ENCODE measurements at places on chromosomes 7 and 10.

DNA sequence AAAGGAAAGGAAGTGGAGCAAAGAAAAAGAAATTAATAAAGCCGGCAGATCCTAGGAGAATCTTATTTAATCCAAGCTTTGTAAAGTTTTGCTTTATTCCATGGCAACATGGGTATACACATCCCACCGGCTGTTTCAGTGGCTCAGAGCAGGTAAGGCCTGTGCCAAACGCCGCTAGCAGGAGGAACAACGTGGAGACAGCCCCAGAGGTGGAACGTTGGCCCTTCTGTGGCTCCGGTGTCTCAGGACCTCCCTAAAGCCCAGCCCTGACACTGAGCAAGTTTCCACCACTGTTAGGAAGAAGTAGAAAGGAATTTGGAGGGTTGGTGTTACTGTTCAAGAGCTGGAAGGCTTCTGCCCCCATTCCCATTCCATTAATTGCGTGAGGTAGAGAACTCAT lies 52.0 kb downstream of the EGFR start:
- no peak for DNase-seq

- DNase-seq = no peak
These were observed 141.1 kb upstream of the WDR11 start for GRCh38 chr10:120710076-120710475.

GRCh38 chr10:61139592-61139953 lies 195.6 kb upstream of the RHOBTB1 start:
- DNase-seq = no peak

DNA sequence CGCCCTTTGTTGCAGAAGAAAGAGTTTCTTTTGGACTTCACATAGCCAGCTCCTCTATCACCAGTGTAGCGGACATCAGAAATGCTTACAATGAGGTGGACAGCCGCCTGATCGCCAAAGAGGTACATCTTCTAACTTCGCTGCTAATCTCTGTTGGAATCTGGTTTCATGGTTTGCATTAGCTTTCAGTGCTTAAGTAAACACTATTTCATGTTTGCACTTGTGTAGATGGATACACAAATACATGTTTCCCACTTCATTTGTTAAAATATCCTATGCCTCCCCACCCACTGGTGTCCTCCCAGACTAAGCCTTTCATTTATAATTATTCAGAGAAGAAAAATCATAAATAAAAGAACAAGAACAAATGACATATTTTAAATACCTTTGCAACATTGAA lies 103.9 kb downstream of the WDFY4 start:
- no peak for DNase-seq

DNA sequence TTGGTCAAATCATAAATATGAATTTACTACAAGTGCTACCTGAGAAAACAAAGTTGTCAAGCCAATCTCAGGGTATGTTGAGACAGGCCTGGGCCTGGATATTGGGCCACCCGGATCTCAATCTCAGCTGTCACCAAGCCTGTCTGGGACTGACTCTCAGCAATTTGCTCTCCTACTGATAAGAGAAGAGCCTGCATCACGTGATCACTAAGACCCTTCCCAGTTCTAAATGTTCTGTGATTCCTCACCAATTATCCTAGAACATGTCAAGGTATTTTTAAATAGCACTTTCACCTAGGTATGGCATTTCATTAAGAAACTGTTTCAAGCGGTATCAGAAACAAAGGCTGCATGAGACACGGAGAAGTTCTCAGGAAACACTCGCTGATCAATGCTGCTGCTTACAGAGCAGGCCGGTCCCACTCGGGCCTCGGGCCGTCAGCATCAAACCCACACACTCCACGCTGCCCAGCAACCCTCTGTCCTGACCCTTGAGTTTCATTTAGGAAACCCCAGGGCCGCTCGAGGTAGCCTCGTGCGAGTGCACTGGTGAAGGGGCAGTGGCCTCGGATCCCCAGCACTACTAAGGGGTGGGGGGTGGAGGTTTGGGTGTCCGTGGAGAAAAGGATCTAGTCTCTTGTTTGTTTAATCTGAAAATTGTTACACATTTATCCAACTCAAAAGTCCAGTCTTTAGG lies 4.1 kb downstream of the KLF6 start:
- DNase-seq = no peak

DNA sequence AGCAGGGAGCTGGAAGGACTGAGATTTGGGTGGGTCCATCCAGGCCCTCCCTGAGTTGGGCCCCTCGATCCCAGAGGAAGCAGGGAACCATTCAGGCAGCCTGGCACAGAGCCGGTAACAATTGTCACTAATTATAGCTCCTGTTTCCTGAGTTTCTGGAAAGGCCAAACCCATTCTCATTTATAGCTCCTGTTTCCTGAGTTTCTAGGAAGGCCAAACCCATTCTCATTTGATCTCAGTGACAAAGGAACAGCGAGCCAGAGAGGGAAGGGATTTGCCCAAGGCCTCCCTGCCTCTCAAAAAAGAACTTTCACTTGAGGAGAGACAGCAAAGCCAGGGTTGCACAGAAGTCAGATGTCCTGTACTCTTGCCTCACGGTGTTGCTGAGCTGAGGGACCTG lies 521.9 kb downstream of the TYW1 start:
- no peak for DNase-seq

DNA sequence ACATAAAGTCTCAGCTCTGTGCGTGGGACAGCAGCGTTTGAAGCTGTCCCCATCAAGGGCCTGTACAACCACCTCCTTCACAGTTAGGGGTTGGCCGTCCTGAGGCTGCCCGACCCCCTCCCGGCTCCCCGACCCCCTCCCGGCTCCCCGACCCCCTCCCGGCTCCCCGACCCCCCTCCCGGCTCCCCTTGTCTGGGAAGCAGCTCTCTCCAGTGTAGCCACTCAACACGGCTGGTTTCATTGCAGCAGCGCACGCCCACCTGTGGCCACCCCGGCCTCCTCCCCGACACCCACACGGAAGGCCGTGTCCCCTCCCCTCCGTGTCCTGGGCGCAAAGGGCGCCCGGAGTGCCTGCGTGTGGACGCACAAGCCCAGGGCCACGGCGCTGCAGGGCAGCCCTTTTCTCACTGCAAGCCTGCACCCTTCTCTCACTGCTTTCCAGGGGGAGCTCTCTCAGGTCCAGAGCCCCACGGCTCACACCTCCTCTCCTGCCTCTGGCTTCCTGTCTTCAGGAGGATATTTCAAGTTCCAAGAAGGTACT lies 20.9 kb upstream of the FAM20C start:
- DNase-seq = no peak

DNA sequence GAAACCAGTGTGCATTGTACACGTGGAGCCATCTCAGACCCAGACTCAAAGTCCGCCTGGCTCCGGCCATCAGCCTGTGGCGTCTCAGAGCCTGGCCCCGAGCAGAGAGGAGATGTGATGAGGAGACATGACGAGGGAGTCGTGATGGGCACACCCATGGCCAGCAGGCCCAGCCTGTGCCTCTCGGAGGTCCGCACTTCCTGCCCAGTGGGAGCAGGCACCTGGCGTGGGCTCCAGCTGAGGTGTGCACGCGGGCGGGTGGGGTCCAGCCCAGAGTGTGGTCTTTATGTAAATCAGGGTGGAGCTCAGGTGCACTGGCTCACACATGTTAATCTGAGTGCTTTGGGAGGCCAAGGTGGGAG lies 26.0 kb upstream of the GPR146 start:
- no peak for DNase-seq

DNA sequence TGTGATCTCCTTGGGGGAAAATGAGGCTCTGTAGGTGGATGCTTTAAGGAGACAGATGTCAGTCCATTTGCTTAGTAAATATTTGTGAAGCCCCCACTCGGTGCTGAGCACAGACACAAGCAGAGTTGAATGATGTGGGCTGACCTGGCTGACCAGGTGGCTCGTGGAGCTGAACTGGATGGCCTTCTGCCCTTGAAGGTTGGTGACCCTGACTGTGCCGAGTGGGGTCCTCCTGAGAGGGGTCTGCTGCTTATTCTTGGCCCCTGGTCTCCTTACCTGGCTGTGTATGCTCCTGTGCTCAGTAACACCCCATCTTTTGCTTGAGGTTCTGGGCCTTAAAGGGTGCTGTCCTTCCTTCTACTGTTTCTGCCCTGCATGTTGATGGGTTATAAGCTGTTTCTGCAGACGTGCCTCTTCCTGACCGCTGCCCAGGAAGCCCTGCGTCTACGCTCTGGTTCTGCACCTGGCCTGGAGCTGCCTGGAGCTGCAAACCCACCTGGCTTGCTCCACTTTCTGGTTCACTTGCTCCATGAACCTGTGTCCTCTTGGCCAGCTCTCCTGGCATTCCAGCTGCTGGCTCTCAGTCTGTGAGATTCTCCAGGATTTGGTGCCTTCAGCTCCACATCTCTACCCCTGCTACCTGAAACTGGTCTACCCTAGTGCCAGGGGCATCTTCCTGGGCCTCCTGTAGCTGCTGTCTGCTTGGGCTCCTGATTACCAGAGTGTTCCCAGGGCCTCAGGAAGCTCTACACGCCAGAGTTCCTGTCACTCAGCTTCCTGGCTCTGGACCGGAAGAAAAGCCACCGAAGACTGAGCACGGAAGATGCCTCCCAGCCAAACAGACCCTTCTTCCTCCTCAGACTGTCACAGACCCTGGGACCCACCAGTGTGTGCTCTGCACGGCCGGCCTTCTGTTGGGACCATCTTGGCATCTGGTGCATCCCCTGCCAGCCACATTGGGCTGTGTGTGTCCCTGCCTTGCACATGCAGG lies 76.5 kb downstream of the ADCY1 start:
- DNase-seq = peak; percentile 48

- no peak for DNase-seq
These were observed 138.1 kb upstream of the LAMB4 start for GRCh38 chr7:108268200-108268820.

DNA sequence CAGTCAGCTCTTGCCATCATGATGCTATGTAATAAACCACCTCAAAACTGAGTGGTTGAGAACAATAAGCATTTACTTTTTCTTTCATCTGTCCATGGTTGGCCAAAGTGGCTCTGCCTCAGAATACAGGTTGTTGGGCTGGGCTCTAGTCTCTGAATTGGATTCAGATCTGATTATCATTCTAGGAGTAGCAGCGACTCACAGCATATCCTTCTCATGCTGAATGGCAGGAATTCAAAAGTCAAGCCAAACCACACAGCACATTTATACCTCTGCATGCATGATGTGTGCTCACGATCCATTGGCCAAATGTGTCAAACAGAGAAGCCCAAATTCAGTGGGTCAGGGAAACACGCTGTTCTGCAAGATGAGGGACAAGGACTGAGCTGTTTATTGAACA lies 13.6 kb upstream of the GALNT11 start:
- DNase-seq = no peak

GRCh38 chr7:47093320-47094234 lies 488.3 kb downstream of the TNS3 start:
- DNase-seq = no peak

Measured in sciatic nerve (tissue), 2 donors.